ENCODE measurements at places on chromosomes 1 and 21.

DNA sequence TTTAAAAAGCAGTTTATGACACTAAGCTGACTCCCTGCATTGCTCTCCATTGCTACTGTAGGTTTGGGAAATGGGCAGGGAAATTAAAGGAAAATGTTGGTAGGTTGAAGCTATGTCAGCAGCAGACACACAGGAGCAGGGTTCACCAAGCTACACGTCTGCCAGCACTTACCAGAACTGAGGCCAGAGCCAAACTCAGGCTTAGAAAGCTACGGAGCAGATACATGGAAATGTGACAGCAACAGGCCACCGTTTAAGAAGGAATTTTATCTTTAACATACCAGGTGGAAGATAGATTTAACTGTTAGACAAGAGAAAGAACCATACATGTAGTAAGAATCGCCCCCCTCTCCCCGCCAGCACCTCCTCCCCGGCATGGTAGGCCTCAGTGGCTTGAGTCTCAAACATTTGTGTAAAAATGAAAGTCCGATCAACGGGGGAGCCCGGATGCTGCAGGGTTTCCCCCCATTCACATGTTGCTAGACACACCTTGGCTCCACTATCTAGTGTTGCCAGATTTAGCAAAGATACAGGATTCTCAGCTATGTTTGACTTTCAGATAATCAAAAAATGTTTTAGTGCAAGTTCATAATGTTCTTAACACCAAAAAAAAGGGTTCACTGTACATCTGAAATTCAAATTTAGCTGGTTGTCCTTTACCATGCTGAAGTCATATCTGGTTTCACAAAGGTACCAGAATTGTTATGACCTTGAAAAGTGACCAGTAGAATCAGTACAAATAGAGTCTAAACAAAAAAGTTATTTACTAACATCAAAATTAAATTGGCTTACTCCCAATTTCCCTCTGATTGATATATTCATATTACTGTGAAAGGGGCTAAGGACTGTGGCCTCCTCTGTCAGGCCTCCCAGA is 6.7 kb downstream of the OR2T11 start:
- no peak for DNase-seq

GRCh38 chr1:198272492-198272891 is 115.7 kb downstream of the NEK7 start:
- DNase-seq = no peak

GRCh38 chr1:213388199-213388598 is 337.2 kb downstream of the RPS6KC1 start:
- DNase-seq = no peak

GRCh38 chr1:66436378-66437135 is 97.4 kb upstream of the SGIP1 start:
- no peak for DNase-seq

- no peak for DNase-seq
Measured at GRCh38 chr1:169999761-170000160, 74.7 kb downstream of the KIFAP3 start.

DNA sequence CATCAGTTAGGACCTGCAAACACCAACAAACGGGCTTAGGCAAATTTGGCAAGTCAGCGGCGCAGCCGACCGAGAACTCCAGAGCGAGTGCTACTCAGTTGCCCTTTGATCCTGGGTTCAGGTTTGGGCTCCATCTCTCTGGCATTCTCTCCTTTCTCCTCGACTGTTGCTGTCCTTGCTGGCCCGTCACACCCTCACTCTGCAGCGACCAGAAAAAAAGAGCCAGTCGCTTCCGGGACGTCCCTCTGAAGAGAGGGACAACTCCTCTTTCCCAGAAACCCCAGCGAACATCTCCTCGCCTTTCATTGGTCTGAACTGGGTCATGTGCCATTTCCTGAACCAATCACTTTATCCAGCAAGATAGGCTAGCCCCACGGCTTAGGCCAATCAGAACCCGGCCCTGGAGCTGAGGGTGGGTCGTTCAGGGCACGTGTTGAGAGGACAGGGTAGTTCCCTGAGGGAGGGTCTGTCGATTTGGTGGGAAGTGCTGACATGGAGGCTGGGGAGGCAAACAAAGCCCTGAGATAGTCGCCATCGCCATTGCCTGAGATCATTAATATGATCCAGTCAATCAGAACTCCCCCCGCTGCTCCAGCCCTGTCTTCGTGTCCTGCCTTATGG is 113.7 kb downstream of the PTPRU start:
- DNase-seq = no peak

DNA sequence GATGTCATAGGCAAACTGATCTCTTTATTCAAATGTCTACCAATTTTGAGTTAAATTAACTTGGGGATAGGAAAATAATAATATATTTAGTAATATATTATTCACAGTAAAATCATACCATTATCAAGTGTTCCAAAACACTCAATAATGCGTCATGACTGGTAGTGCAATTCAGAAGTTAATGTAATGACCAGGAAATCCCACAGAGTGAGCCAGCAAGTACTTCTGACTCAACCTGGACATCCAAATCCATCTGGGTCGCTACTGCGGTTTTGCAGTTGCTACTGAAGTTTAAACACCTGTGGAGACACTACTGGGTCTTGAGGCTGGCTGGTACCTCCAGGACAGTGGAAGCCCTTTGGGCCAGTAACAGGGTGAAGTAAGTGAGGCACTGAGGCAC is 44.8 kb downstream of the DPYD start:
- DNase-seq = no peak

DNA sequence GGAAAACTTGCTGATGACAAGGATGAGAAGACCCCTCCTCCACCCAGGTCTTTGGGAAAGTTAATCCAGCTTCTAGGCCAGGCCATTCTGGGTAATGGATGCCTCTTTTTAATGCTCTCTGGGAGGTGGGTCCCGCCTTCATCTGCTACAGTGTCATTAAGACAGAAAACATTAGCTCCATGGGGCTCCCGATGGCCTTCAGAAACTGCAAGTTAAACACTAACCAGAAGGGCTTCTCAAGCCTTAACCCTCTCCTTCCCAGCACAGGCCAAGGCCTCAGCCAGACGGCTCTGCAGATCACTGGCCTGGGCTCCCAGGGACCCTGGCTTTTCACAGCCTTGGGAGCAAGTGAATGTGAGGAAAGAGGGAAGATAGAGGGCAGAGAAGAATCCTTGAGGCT is 364.9 kb downstream of the MATN1 start:
- no peak for DNase-seq

DNA sequence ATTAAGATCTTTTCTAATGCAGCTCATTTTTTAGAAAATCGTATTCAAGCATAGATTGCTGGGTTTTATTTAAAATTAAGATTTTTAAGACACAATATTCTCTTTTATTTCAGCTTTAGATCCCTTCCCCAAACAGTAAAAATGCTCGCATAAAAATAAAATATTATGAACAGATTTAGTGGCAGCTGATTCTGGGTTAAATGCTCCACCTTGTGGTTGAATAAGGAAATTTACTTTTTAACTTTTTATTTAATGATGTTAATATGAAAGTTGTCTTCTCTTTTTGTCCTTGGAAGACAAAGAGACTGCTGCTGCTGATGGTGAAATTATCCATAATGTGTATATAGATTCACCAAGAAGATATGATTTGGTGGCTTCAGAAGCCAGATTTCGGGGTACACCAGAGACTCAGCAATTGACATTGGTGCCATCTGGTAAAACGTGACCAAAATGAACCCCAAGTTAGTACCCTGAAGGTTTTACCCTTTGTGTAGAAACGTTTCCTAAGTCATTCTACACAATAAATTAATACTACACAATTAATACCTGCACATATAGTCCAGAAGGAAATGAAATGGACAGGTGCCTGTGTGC is 128.0 kb downstream of the ADAMTS1 start:
- DNase-seq = no peak

DNA sequence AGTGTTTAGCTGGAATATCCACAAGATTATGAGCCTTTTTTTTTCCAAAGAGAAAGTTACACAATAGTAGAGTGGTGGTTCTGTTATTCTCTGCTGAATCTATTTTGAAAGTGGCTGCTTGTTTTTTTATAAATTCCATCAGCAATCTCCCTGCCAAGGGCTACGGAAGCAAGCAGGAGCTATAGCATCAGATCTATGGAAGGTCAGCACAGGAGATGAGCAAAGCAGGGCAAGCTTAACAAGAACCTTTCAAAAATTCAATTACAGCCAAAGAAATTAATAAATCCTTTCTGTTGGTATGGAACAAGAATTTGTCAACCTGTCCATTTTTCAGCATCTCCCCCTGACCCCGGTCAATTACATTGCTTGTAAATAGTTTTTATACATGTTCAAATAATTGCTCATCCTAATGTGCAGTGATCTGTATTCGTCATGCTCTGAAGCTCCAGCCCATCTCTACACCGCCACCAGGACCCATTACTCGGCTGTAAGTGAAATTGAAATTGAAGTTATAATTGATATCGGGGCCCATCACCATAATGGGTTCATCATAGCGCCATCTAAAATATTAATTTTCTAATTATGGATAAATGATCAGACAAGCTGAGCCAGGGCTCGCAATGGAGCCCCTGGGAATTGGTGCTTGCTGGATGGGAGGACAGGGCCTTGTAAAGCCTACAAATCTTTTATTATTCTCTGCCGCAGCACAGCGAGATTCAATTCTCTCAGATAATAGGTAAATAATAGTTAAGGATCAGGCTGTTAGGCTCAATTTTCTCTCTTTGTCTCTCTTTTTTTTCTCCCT is 215.1 kb downstream of the ATG4C start:
- no peak for DNase-seq

GRCh38 chr1:43247256-43247921 is 22.4 kb upstream of the TMEM125 start:
- DNase-seq = no peak

DNA sequence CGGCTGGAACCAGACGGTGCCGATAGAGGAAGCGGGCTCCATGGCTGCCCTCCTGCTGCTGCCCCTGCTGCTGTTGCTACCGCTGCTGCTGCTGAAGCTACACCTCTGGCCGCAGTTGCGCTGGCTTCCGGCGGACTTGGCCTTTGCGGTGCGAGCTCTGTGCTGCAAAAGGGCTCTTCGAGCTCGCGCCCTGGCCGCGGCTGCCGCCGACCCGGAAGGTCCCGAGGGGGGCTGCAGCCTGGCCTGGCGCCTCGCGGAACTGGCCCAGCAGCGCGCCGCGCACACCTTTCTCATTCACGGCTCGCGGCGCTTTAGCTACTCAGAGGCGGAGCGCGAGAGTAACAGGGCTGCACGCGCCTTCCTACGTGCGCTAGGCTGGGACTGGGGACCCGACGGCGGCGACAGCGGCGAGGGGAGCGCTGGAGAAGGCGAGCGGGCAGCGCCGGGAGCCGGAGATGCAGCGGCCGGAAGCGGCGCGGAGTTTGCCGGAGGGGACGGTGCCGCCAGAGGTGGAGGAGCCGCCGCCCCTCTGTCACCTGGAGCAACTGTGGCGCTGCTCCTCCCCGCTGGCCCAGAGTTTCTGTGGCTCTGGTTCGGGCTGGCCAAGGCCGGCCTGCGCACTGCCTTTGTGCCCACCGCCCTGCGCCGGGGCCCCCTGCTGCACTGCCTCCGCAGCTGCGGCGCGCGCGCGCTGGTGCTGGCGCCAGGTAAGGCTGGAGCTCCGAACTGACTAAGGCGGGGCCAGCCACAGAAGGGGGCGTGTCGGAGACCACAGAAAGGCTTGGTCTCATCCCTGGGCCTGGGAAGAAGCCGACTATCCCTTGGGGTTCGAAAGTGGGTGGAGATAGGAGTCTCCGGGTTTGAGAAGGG is 486 bp downstream of the SLC27A3 start:
- peak; percentile 72 for DNase-seq

GRCh38 chr1:113405573-113405972 is 15.3 kb downstream of the MAGI3 start:
- no peak for DNase-seq

- DNase-seq = peak; percentile 56
Measured at GRCh38 chr21:43866260-43866629, 1.2 kb downstream of the AGPAT3 start.

- no peak for DNase-seq
Measured at GRCh38 chr1:30274976-30275621, 448.3 kb downstream of the MATN1 start.

- DNase-seq = no peak
Measured at GRCh38 chr1:206476591-206476990, 6.3 kb downstream of the IKBKE start.

GRCh38 chr1:26538480-26539412 is 9.2 kb downstream of the RPS6KA1 start:
- DNase-seq = no peak

DNA sequence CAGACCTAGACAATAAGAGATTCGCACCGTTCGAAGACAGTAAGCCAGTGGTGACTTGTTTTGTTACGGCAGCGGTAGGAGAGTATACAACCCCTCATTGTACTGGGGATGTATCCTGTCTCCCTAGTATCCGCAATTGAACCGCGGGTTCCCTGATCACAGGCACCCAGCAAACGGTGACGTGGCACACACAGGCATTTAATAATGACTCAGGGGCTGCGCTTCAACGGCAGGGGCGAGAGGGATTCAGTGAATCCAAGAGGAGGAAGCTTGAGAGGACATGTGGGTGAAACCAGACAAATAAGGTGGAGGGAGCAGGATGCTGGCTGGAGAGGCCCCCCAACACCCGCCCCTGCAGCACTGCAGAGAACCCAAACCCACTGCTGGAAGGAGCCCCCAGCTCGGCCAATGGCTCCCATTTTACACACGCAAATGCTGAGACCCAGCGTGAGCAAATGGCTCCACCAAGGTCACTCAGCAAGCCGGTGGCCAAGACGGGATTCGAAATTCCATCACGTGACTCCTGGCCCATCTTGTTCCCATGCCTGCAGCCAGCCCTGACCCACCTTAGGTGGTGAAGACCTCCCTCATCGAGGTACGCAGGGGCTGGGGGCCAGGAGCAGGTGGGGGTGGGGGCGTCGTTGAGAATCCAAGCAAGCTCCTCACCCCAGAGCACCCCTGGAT is 149.9 kb downstream of the SYF2 start:
- no peak for DNase-seq

- DNase-seq = no peak
Measured at GRCh38 chr1:103250441-103250861, 142.1 kb upstream of the COL11A1 start.

DNA sequence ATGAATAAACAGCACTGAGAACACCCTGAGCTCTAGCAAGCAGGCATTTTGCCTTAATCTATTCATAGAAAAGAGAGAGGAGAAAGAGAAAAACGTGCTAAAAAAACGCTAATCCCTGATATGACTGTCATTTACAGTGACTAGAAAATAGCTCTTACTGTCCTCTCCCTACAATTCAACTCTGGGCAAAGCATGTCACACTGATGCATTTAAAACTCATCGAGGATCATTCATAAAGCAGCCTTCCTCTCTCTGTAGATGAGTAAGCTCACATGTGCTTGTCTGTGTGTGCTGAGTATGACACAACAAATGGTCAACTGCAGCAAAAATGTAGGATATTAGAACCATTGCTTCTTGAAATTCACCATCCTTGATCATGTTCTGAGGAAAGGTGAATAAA is 109.0 kb downstream of the SGIP1 start:
- no peak for DNase-seq

GRCh38 chr1:240091614-240092300 is at the start of gene FMN2:
TSS of gene FMN2 (plus strand) at chr1:240091883. CDS start at chr1:240092110, 227 bp downstream.
- DNase-seq = no peak

GRCh38 chr1:154944401-154945159 is 8.1 kb upstream of the PMVK start:
- peak; percentile 43 for DNase-seq

- DNase-seq = no peak
Measured at GRCh38 chr21:38968887-38969543, 163.3 kb downstream of the ETS2 start.

All from psoas muscle (tissue), 8 donors.